H1 (cell line): ENCODE measurements at places on chromosomes 7 and 10. TPM values are rescaled to one million over a fixed set of nuclear protein-coding genes. Genes with fewer than 3 reads are reported as not detected.

DNA sequence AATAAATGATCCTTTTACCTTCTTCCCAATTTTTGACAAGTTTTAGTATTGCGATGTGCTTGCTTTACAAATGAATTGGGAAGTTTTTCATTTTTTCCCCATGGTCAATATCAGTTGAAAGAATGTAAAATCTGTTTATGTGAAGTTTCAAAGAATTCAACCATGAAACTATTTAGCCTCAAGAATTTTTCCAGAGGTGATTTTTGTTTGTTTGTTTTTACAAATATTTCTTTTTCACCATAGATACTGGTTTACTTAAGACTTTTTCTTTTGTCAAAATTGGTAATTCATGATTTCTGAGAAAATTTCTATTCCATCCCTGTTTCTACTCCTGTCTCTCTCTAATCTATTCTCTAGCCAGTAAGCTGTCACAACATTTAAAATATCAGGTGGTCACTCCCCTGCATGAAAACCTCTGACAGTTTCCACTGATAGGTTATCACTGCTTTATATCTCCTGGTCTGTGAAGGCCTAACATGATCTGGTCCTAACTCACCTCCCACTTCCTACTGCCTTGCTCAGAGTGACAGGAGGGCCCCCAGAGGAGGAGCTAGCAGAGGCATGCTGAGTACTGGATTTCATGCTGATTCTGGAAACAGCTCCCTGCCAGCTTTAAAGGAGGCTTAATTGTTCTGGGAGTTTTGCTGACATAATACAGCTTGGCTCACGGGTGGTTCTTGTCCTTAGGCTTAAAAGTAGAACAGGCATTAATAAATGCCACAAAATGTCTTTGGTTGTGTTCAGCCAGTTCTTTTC lies 7.6 kb upstream of the ARMS2 start:
- no peak for DNase-seq

DNA sequence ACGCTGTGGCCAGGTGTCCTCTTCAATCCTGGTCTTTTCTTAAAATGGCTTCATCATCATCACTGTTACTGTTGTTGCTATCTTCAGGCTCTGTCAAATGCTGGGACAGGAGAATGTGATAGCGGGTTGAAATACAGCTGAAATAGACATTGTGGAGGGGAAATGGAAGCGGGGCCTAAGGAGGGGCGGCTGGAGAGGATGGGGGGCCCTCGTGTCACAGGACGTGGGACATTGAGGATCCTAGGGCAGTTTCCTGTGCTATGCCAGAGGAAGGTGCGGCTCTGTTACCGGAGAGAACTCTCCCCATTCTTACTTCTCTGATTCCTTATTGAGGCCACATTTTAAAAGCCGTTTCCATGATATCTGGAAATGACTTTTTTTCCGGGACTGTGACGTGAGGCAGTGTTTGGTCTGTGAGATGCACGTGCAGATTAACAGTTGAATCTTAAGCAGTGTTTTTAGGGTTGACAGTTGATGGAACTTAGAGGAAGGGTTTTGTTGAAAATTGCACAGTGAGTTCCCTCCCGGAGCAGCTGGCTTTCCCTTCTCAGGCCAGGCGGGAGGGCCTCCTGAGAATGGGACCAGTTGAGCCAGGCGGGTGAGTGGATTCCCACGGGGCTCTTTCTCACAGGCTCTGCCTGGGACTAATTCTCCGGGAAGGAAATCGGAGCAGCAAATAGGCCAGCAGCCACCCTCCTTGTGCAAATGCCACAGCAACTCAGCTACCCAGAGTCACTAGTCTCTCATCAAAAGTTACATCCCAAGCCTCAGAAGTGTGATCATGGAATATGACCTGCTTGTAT lies 125.2 kb downstream of the TACC2 start:
- DNase-seq: no peak

GRCh38 chr7:127514499-127514898 lies 70.9 kb downstream of the GCC1 start:
- DNase-seq: no peak

DNA sequence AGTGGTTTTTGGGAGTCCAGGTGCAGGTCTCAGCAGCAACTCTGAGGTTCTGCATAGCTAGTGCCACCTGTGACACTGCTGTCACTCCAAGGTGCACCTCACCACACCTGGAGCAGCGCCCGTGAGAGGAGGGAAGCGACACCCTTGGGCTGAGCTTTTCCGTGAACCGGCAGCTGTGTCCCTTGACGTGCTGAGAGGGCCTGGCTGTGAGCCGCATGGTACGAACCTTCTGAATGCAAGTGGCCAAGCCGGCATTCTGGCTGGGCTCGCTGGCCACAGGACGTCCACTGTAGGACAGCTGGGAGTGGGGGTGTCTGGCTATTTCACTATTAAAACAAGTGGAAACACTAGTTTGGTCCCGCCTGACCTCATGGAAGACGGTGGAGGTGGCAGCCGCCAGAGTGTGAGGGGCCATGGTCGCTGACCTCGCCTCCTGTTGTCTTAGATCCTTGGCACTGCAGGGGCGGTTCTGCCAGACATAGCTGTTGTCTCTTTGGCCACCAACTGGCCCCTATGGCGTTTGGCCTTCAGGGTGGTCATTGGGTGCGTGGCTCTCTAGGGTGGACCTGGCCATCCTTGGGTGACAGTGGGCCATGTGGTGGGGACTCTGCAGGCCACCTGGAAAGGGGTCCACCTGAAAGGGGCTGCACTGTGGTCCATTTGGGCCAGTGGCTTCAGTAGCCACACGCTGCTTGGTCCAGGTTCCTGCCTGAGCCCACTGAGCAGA lies 12.9 kb downstream of the INPP5A start:
- no peak for DNase-seq

TAS2R4 gene
- total RNA-seq: 1.3 TPM in 2 replicates
